ENCODE measurements at places on chromosomes 12 and 14.

- DNase-seq, result peak; percentile 18
These were observed 72.8 kb upstream of the IFNG-AS1 start for GRCh38 chr12:67916266-67916970.

DNA sequence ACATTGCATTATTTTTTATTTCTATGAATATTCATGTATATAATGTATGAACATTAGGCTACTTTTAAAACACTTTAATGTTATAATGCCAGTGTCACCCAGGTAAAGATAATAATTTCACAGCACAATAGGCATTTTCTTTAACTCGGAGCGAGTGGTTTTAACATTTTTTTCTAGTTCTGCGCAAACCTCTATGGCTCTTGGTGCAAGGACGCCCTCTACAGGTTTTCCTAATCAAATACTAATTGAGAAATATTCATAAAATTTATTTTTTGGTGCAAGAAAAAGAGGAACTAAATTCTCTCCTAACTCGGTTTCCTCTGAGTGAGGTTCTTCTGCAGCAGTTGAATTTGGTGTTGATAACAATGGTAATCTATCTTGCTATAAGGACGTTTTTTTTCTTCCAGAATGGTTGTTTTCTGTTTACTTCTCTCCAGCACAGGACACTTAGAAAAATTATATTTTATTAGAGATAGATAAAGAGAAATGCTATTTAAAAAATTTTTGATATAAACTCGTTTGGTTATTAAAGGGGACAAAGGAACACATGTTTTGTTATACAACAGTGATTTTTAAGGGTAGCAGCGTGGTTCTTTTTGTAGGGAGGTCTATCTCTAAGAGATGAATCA lies 2.4 kb upstream of the WIF1 start:
- no peak for DNase-seq

- DNase-seq, result no peak
These were observed 107.5 kb upstream of the DYRK2 start for GRCh38 chr12:67540920-67541624.

- no peak for DNase-seq
These were observed 878 bp downstream of the TMEM119 start for GRCh38 chr12:108596854-108597558.

GRCh38 chr14:36426113-36426512 lies 93.9 kb downstream of the NKX2-1 start:
- no peak for DNase-seq

GRCh38 chr12:45130881-45131281 lies 80.0 kb upstream of the DBX2 start:
- DNase-seq, result peak; percentile 59

DNA sequence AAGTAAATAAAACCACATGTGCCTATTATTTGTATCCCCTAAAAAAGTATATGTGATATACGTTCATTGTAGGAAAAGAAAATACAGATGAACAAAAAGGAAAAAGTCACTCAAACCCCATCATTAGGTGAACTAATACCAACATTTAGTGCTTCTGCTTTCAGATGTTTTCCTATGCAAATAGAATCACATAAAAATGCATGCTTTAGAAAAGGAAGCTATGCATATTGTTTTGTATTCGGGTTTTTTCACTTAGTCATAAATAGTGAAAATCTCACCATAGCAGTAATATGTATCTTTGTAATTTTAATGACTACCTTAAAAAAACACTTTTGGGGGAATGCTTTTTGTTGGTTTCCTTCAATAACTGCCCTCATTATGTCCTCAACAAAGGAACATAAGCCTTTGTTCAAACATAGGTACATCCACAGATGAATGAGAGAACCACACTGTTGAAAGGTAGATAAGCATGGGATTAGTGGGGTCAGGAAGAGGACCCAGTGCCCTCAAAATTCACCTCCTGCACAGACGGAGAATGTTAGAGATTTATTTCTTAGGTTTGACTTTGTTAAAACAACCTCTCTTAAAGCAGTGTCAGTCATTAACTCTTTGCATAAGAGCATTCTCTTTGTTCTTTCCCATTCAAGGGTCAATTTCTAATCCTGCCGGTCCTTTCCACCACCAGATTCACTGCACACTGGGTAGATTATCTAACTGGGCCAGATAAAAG lies 6.5 kb downstream of the AMDHD1 start:
- DNase-seq, result no peak

DNA sequence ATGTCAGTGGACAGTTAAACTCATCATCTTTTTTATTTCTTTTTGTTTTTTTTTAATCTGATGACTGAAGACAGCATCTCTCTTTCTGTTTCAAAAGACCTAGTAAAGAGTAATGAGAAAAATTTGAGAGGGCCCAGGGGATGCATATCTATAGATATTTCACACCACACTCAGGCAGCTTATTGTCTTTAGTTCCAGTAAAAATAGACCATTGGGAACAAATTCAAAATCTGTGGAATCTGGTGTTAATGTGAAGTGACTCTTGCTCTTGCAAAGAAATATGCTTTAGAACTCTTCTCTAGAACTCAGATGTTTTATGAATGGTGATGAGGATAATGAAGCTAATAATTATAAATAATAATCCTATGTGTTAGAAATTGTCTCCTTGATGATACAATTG lies 214.5 kb upstream of the ATP2B1 start:
- no peak for DNase-seq

- no peak for DNase-seq
These were observed 16.1 kb upstream of the PLEKHG6 start for GRCh38 chr12:6294156-6295093.

GRCh38 chr12:6218347-6218925 lies 18.2 kb downstream of the CD9 start:
- no peak for DNase-seq

DNA sequence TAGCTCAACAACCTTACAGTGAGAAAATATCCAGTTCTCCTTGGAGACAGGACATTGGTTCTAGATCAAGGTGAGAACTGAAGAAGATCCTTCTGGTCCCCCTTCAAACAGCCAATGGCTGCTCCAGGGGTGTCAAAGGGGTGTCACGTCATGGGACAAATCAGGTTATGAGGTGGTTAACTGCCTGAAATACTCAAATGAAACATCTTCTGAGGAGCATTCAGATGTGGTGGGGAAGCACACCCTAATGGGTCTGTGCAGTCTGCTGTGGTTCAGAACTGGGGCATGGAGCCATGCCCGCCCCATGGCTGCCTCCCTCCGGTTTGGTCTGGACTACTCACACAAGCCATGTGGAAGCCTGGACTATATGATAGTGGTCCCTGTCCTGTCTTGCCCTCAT lies 52.4 kb upstream of the PARP11 start:
- no peak for DNase-seq

GRCh38 chr12:131862084-131862441 lies 32.4 kb upstream of the ULK1 start:
- no peak for DNase-seq

Data from WTC11 (cell line).